Neural progenitor cell (in vitro differentiated cells): ENCODE measurements at places on chromosomes 16 and 17. TPM values are rescaled to one million over a fixed set of nuclear protein-coding genes. Genes with fewer than 3 reads are reported as not detected.
A peak's percentile ranks its signal among the peaks of the same experiment; 100 is the strongest.

PPM1E gene
- total RNA-seq: 13.2 and 18.8 TPM in 2 replicates

CCL2 gene
- 4.2 and 7.0 TPM in 2 replicates for total RNA-seq

GAST gene
- not detected in 2 replicates for total RNA-seq

GRCh38 chr17:45935710-45936509 is 41.6 kb downstream of the MAPT start:
- H3K4me1 ChIP-seq: no peaks in the 10 kb centered on the region
- no peak overlapping the region for H3K4me3 ChIP-seq
- DNase-seq: no peak
- H3K27me3 ChIP-seq: no peaks in the 10 kb centered on the region
- no peaks in the 10 kb centered on the region for H3K36me3 ChIP-seq

DNA sequence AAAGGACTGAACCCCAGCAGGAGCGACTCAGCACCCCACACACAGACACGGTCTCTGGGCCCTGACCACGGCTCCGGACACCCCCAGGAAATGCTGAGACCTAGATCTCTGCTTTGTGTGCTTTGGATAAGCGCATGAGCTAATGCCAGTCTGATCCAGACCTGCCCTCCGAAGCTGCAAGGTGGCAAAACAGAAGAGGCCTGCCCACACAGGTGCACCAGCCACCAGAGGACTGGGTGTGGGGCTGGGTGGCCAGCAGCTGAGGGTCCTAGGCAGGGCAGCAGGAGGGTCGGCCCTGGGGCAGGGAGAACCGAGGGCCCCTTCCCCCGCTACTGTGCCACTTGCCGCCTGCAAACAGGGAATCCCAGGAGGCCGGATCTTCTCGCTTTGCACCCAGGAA is 30.7 kb upstream of the EIF1 start:
- DNase-seq: no peak
- H3K4me1 ChIP-seq: peaks cover 13% of the 10 kb centered on the region
- H3K36me3 ChIP-seq: no peaks in the 10 kb centered on the region
- H3K27me3 ChIP-seq: no peaks in the 10 kb centered on the region

CDH13 gene
- 3.0 and 3.2 TPM in 2 replicates for total RNA-seq

DNA sequence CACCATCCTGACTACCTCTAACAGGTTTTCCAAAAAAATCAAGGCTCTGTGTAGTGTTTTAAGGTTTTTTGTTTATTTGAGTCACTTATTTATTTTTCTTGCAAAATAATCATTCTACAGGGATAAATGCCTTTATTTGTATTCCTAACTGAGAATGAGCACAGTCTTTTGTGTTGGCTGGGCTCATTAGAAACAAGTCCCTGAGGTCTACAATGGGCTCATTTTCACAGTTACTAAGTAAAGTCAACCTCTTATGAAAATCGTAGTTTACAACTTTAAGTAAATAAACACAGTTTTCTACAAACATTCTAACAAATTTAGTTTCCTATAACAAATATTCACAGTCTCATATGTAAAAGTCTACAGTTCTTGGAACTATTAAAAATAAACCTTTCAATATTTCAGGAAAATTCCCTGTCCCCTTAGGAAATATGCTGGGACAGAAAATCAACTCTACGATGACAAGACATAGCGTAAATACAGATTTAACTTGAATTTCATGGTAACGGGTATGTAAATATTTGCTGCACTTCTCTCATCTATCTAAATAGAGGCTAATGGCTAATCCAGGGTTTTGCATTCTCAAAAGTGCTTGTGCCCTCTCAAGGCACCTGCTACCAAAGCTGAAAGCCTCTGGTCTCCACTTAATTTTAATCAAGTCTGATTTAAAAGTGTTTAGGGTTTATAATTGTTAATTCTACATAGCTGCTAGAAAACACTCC is 31.5 kb upstream of the CDH5 start:
- H3K4me1 ChIP-seq: no peaks in the 10 kb centered on the region
- no peaks in the 10 kb centered on the region for H3K36me3 ChIP-seq
- no peak overlapping the region for H3K27ac ChIP-seq
- H3K4me3 ChIP-seq: no peak overlapping the region
- DNase-seq: no peak
- H3K27me3 ChIP-seq: no peaks in the 10 kb centered on the region

KCNJ12 gene
- 0.56 and 1.8 TPM in 2 replicates for total RNA-seq

KIF2B gene
- total RNA-seq: not detected in 2 replicates

CDH16 gene
- total RNA-seq: not detected in 2 replicates

DNA sequence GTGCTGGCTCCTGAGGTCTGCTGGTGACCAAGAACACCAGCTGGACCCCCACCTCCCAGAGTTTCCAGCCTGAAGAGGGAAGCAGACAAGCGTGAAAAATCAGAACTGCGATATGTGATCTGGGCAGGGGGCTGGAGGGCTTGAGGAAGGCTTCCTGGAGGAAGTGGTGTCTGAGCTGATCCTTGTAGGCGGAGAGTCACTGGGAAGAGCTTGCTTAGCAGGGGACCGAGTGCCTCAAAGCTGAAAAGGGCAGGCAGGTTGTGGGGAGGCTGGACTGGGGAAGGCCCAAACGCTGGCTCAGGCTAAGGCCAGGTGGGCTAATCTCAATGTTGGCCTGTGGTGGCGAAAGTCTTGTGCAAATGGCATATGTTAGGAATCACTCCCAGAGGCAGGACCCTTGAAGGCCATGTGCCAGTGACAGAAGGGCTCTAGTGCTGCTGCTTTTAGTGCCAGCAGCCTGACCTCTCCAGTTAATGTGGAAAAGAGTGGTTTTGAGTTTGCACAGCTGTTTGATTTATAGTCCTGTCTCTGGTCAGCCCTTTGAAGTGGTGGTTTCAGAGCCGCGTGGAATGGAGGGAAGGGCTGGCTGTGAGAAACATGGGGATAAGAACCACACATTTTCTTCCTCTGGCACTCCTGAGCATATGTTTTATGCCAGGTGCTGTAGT is 85.3 kb upstream of the LGALS9 start:
- H3K27ac ChIP-seq: no peak overlapping the region
- H3K4me1 ChIP-seq: no peaks in the 10 kb centered on the region
- no peak for DNase-seq
- H3K4me3 ChIP-seq: no peak overlapping the region
- H3K36me3 ChIP-seq: no peaks in the 10 kb centered on the region
- no peaks in the 10 kb centered on the region for H3K27me3 ChIP-seq

DNA sequence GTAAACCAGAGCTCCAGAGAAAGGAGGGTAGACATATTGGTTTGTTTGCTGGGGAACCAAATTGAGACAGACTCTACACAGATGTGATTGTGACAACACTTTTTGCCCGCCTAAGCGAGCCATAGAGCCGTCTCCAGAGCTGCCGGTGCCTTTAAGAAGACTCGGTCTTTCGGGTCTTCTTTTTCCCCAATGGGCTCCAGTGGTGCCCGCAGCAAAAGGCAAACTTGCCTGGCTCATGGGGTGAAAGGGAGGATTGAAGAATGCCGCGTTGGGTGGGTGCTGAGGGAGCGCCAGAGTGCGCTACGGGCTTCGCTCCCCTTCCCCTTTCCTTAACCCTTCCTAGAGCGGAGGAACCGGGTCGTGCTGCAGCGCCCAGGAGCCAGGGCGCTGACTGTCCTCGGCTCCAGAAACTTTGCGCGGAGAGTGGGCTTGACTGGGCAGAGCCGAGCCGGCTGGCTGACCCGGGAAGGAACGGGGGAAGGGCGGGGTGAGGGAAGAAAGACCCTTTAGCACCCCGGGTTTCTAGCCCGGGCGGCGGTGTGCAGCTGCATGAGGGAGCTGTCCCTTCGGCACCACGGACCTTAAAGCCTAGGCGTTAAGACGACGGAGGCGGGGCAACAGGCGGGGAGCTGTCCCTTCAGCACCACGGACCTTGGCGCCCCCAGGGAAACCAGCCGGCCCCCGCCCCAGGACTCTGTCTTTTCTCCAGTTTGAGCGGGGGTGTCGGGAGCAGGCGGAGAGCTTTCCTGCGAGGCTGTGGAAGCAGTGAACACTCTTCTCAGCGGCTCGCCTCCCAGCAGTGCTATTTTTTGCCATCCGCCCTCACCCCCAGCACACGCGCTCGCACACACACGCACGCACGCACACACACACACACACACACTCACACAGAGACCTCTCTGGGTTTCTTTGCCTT is at the start of gene CACNG3:
Gene CACNG3 (plus strand): TSS at position 880 of the 916 bp plus-strand sequence. CDS start 420 bp downstream, outside the sequence.
- peaks cover 11% of the 10 kb centered on the region for H3K4me1 ChIP-seq
- H3K36me3 ChIP-seq: no peaks in the 10 kb centered on the region
- DNase-seq: peak; percentile 99
- peak within 1 kb of the TSS; percentile 47 for H3K4me3 ChIP-seq
- peaks cover 74% of the 10 kb centered on the region for H3K27me3 ChIP-seq

CCR7 gene
- total RNA-seq: 0.37 TPM in 1 of 2 replicates, not detected in the other

- peaks cover 4% of the 10 kb centered on the region for H3K4me1 ChIP-seq
- H3K4me3 ChIP-seq: no peak overlapping the region
- peaks cover 6% of the 10 kb centered on the region for H3K27me3 ChIP-seq
- no peaks in the 10 kb centered on the region for H3K36me3 ChIP-seq
- no peak for DNase-seq
Observed at GRCh38 chr16:81738783-81739496, 40.2 kb upstream of the PLCG2 start.

CCL14 gene
- not detected in 2 replicates for total RNA-seq

CCL13 gene
- total RNA-seq: not detected in 2 replicates

- H3K27ac ChIP-seq: no peak overlapping the region
- H3K4me3 ChIP-seq: no peak overlapping the region
- peaks cover 91% of the 10 kb centered on the region for H3K27me3 ChIP-seq
- DNase-seq: no peak
- no peaks in the 10 kb centered on the region for H3K4me1 ChIP-seq
Observed at GRCh38 chr16:70805787-70806186, 4.8 kb upstream of the VAC14 start.

GRCh38 chr16:57115514-57116182 is 23.3 kb downstream of the CPNE2 start:
- H3K4me3 ChIP-seq: peak overlapping the region; percentile 14
- peak overlapping the region; percentile 68 for H3K27ac ChIP-seq
- H3K4me1 ChIP-seq: peaks cover 16% of the 10 kb centered on the region
- H3K27me3 ChIP-seq: no peaks in the 10 kb centered on the region

GRCh38 chr17:81831563-81831956 is 1.5 kb downstream of the MCRIP1 start:
- H3K36me3 ChIP-seq: no peaks in the 10 kb centered on the region
- H3K27me3 ChIP-seq: no peaks in the 10 kb centered on the region
- H3K4me3 ChIP-seq: no peak overlapping the region
- no peak for DNase-seq

ITGAD gene
- total RNA-seq: not detected in 2 replicates
